ENCODE measurements at places on chromosomes 4 and X.

GRCh38 chr4:56186808-56187523, 200.3 kb downstream of the AASDH start:
- no peak for DNase-seq

GRCh38 chr4:182555997-182556418, 312.8 kb downstream of the TENM3 start:
- no peak for DNase-seq

GRCh38 chrX:148629434-148629833, 129.0 kb downstream of the AFF2 start:
- DNase-seq, result no peak

DNA sequence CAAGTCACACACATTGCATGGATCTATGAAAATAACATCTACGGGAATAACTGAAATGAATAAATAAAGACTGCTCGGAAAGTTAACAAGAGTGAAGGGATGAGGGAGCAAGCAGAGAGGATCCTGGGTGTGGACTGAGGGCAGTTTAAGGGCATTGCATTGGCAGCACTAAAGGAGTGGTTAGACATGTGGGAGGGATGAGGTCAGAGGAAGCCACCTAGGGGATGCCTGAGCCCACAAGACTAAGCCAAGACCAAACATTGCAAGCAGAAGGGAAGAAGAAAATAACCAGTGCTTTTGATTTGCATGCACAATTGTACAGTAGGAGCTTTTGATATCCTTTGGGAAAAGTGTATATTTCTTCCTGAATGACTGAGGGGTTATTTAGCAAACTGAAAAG, 106.1 kb downstream of the MSL3 start:
- no peak for DNase-seq

DNA sequence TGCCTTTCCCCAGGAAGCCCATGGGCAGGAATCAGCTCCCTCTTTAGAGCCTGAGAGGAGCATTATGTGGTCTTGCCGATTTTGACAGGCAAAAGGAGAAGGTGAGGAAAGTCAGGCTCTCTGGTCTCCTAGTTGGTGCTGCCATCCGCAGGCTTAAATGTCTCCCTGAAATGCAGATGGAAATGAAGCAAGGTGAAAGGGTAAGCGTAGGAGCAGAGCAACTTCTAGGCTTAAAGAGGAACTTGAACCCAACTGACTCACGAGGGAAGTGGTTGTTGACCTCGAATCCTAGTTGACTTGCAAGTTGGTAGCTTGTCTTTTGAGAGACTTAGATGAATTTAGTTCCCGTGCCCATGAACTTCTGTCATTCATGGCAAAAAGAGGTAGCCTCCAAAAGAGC, 205.9 kb downstream of the PTTG2 start:
- DNase-seq, result no peak

Data from effector memory CD4-positive, alpha-beta T cell (primary cell).